Left kidney (tissue), 8 donors: ENCODE measurements at places on chromosomes 2 and 18.

DNA sequence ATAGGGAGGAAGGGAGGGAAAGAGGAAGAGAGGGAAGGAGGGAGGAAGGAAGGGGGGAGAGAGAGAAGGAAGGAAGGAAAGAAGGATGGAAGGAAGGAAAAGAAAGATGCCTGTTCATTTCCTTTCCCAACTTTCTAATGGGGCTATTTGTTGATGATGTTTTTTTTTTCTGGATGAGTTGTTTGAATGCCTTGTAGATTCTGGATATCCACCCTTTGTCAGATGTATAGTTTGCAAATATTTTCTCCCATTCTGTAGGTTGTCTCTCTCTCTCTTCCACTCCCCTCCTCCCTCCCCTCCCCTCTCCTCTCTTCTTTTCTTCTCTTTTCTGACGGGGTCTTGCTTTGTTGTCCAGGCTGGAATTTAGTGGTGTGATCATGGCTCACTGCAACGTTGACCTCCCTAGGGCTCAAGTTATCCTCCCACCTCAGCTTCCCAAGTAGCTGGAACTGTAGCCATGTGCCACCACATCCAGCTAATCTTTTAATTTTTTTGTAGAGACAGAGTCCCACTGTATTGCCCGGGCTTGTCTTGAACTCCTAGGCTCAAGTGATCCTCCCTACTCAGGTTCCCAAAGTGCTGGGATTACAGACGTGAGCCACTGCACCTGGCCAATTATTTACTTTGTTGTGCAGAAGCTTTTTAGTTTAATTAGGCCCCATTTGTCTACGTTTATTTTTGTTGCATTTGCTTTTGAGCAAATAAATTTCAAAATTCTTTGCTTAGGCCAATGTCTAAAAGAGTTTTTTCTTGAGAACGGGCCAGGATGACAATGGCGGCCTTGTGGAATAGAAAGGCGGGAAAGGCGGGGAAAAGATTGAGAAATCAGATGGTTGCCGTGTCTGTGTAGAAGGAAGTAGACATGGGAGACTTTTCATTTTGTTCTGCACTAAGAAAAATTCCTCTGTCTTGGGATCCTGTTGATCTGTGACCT is 57.3 kb upstream of the FAM117B start:
- no peak for DNase-seq

DNA sequence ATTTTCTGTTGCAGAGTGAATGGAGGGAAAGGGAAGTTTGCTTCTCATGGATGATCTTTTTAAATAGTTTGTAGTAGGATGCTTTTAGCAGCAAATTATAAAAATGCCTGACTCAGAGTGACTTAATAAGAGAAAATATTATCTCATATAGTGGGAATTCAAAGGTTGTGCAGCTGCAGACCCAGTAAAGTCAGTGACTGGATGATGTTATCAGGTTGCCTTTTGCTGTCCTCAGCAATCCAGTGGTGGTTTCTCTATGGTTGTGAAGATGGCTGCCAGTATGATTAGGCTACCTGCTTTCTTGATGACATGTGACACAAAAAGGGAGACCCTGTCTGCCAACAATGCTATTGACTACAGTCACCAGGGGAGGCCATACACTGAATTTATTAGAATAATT is 184.8 kb downstream of the DIS3L2 start:
- DNase-seq = no peak

GRCh38 chr2:220962556-220962955 is 609.5 kb downstream of the EPHA4 start:
- DNase-seq = no peak

DNA sequence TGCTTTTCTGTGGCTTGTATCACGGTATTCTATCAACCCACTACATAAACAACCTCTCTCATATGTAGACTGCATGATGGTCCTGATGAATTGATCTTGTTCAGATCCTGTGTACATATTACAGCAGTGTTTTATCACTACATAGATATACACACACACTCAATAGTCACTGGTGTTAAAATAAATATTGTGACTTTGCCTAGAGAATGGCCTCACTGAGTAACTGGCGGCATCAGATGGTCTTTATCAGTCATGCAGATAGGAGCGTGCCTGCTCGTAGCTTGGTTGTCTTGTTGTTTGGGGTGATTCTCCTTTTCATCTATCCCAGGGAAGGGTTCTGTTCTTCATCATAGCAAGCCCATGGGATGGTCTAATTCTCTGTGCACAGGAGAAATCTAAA is 18.4 kb upstream of the CTAGE1 start:
- no peak for DNase-seq

- DNase-seq = no peak
Measured at GRCh38 chr18:7945882-7946281, 378.8 kb downstream of the PTPRM start.

DNA sequence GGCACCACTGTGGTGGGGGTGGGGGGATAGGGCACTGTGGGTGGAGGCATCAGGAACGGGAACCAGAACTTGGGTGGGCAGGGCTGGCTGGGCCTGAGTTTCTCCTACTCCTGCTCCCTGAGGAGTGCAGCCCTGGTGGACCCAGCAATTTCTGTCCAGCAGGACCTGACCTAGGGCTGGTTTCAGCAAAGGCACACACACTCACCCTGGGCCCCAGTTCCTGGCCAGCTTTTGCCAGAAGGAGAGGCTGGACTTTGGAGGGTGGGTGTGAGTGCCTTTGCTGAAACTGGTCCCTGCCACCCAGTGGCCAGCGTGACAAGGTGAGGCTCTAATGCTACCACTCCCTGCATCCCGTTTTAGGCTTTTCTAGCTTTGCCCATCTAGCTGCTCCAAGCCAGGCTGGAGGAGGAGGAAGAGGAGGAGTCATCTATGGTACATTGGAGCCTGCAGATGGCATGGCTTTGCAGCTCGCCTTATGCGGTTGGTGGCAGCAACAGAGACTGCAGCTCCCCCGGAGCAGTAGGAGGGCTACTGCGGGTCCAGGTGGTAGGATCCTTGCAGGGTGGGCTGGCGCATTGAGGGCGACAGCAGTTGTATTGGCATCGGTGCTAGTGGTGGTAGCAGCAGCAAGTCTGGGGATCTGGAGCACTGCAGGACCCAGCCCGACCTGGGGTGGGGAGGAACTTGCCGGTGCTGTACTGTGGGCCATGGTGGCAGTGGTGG is 40.4 kb upstream of the IMP4 start:
- no peak for DNase-seq

DNA sequence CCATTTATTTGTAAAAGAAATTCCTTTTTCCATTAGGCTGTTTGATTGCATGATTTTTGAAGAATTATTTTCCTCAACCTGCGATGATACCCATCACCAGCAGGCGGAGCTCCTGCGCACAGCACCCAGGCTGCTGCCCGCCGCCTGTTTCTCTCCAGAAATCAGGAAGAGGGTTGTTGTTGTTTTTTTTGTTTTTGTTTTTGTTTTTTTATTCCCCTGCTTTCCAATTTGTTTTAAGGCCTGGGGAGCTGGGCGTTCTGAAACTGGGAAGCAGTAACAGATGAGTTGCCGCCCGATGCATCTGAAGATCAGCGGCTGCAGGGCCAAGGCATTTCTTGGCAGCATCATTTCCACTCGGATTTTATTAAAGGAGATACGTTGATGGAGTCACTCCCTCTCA is 132.1 kb downstream of the MBP start:
- no peak for DNase-seq

- DNase-seq = no peak
Measured at GRCh38 chr2:186027922-186028321, 289.3 kb downstream of the FSIP2 start.

GRCh38 chr2:224666951-224667553 is 49.1 kb downstream of the CCDC195 start:
- no peak for DNase-seq

DNA sequence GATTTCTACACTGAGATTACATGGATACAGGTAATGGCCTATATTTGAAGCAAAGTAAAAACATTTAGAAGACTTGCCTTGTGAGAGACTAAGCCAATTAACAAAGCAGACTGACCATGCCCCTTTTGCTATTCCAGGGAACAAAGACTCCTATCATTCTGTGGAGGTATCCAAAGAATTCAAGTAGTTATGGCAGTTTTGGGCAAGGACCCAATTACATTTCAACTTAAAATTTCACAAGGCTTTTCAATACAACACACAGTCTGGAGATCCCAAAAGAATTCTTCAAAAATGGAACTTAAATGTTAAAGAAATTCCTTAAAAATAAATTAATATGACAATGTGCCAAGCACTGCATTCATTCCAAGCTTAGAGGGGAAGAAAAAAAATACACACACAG is 109.2 kb upstream of the CHRNA1 start:
- no peak for DNase-seq

GRCh38 chr2:132279930-132280615 is 118.3 kb upstream of the ANKRD30BL start:
- DNase-seq = no peak

- no peak for DNase-seq
Measured at GRCh38 chr2:166610913-166611305, 116.9 kb upstream of the SCN7A start.

DNA sequence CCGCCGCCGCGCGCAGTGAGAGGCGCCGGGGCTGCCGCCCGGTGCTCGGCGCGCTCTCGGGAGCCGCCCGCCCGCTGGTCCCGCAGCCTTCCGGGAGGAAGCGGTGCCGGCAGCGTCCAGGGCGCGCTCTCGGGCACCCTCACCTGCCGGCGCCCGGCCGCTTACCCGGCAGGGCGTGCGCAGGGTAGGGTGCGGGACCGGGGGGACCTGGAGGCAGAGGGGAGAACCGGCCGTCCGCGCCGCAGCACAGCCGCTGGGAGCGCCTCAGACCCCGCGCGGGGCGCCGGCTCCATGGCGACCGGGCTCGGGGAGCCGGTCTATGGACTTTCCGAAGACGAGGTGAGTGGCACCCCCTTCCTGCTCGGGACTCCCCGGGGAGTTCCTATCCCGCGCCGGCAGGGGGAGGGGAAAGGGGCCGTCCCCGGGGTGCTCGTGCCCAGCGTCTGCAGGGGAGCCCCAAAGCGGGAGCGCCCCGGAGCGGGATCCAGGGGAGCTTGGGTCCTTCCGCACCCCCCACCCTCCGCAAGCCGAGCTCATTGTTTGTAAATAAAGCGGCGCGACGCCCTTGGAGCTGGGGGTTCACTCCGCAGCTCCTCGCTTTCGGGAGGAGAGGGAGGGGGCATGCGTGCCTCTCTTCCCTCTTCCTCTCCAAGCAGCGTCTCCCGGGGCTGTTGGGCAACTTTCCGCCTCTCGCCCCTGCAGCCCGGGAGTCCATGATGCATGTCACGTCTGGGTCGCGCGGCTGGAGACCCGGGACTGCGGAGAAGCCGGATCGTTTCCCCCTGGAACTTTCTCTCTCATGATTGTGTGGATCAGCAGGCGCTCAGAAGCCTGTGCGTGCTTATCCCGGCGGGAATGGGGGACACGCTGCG is 580 bp downstream of the NEDD4L start:
- DNase-seq = no peak

GRCh38 chr2:65514555-65515195 is 82.3 kb upstream of the SPRED2 start:
- DNase-seq = no peak

DNA sequence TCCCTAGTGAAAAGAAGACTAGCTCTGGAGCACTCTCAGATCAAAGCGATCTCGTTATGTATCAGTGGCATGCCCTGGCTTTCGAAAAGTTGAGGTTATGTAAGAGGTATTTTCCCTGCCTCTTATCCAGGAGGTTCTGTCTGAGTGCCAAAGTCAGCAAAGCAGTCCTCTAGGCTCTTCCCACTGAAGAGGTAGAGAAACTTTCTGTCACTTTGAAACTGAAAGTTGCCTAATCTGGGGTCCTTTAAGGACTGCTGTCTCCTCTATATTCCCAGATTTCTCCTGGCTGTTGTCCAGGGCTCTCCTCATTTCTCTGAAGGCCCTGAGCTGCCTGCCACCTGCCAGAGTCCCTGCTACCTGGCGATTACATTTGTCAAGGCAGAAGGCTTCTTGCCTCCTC is 96.3 kb downstream of the B3GNT2 start:
- DNase-seq = no peak
